DMS53 (cell line): ENCODE measurements at places on chromosomes 7 and 10.

DNA sequence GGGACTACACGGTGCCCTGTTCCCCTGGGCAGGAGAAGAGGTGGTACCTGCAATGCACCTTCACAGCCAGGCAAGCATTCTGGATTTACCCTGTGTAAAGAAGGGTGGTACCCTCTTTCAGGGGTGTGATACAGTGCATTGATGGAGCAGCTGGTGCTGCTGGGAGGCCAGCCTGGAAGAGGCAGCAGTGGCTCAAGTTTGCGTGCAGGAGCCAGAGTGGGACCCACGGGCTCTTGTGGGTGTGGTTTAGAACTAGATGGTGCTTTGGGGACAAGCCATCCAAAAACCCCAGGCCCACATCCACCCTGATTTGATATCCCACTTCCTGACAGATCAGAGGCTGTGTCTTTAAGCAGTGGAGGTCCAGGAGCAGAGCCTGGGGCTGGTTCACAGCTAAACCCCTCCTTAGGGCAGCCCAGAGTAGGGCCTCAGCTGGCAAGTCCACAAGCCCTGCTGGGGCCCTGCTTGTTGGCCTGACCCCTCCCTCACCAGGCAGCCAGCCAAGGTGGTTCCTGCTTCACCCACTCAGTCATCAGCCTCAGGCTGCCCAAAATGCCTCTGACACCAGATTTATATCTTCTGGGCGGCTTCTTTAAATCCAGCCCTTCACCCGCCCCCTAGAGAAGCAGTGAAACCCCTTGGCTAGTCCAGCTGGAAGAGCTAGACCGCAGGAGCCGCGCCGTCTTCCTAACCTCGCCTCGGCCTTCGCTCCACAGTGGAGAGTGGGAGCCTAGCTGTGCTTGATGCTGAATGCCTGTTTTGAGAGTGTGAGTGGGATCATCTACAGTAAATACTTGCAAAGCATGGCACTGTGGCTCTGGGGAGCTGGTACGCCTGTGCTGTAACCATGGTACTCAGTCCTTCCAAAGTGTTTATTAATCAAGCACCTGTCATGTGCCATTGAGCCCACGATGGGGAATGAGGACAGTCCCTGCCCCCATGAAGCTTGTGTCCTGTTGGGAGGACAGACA, 1.4 kb upstream of the ASIC3 start:
- peak; percentile 66 for DNase-seq

GRCh38 chr7:92611735-92612134, 21.5 kb upstream of the FAM133B start:
- DNase-seq: no peak

DNA sequence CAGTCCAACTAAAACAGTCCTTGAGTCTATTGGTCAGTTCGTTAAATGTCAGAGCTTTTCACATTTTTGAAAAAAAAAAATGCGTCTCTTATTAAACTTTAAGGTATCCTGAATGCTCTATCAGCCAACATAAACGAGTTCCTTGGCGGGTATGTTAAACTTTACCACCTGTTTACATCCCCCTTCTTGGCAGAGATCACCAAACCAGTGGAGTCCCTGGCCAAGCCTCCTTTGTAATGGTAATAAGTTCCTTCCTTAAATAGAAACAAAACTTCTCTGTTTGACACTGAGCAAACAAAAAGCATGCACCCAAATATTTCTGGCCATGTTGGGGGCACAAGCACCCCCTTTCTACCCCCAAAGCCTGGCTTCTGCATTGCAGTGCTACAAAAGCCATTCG, 3.2 kb downstream of the TRIL start:
- no peak for DNase-seq

DNA sequence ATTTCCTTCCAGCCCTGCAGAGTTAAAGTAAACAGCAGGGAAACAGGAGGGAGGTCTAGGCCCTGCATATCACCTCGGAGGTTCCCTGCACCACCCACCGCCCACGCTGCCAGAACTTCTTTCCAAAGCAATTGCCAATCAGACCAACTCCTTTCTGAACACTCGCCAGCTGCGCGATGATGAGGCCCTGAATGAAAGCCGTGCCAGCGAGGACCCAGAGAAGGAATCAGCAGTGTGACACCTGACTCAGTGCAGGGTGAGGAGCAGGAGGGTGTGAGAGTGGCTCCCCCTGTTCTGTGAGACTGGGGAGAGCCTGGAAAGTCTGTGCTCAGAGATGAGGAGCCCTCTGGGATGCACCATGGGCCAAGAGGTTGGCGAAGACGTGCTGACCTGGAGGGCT, 3.3 kb upstream of the TCERG1L start:
- DNase-seq: no peak

- no peak for DNase-seq
Measured at GRCh38 chr7:99120501-99120900, 23.4 kb downstream of the SMURF1 start.

GRCh38 chr7:90740386-90740785, 144.3 kb downstream of the CDK14 start:
- DNase-seq: no peak

- DNase-seq: no peak
Measured at GRCh38 chr10:29962166-29962850, 97.1 kb downstream of the JCAD start.

DNA sequence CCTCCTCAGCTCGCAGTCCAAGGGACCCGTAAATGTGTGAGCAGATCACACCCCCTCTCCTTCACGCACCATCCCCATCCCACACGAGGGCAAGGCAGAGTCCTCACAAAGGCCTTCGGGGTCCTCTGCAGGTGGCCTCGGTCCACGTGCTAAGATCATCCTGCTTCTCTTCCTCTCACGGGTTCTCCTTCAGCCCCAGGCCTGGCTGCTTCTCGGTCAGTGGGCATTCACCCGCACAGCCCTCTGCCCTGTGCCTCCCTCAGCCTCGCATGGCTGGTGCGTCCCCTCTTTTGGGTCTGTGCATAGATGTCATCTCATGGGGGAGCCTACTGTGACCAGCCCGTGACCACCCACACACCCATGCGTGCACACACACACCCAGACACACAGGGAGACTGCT, 17.3 kb upstream of the FOXL3 start:
- DNase-seq: no peak

GRCh38 chr7:70632400-70632799, 499.5 kb upstream of the GALNT17 start:
- no peak for DNase-seq

- no peak for DNase-seq
Measured at GRCh38 chr10:116989439-116989838, 15.5 kb downstream of the SHTN1 start.

- peak; percentile 77 for DNase-seq
Measured at GRCh38 chr7:1693991-1694524, 24.0 kb downstream of the ELFN1 start.

DNA sequence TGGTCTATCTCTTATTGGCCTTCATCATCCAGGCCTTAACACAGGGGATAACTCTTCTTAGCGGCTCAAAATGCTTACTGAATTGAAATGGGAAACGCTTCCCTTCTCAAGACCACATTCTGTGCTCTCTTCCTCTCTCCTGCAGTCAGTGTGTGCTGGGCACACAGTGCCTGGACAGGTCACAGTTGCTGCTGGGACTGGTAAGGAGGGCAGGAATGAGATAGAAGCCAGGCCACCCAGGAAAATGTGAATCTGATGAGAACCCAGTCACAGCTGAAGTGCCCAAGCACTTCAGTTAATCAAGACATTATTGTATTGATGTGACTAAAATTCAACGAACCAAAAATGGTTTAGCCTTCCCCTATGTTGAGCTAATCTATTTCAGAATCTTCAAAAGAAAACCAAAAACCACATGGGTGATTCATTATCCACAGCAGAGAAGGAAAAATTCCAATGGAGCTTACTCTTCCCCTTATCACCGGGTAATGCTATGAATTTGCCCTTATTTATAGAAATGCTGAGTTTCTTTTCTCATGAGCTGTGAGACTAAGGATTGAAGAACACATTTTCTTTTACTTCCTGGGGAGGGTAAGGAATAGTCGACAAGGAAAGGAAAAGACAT, 41.2 kb upstream of the PLPP4 start:
- DNase-seq: no peak

DNA sequence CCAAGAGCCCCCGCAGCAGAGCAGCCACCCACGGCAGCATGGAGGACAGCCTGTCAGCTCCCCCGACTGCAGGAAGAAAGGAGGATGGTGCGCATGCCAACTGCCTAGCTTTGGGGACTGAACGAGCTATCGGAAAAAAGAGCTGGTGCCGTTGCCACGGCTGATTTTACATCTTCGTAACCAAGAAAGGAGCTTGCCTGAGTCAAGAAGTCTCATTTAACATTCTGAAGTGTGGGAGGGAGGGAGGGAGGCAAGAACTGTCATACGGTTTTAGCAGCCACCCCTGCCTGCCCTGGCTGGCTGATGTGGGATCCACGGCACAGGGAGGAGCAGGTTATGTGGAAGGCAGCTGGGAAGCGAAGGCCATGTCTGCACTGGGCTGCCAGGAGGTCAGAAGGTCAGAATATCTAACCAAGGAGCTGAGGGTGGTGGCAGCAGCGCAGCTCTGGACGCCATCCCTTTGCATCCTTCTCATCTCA, 74.7 kb upstream of the CAMK2B start:
- no peak for DNase-seq

DNA sequence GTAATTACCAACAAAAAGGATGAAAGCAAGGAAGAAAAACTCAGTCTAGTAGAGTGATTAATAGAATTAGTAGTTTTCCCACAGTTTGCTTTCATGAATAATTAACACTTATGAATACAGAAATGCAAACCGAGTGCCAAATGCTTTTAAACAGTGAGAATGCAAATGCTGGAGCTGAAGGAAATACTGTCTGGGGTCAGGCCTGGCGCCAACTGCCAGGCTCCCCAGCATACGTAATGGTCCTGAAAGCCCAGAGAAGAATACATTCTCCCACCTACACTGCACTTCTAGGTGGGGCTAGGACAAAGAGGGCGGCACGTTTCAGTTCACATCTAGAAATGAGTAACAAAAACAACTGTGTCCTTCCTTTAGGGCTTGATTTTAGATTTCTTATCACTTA, 30.0 kb downstream of the GLUD1 start:
- no peak for DNase-seq

DNA sequence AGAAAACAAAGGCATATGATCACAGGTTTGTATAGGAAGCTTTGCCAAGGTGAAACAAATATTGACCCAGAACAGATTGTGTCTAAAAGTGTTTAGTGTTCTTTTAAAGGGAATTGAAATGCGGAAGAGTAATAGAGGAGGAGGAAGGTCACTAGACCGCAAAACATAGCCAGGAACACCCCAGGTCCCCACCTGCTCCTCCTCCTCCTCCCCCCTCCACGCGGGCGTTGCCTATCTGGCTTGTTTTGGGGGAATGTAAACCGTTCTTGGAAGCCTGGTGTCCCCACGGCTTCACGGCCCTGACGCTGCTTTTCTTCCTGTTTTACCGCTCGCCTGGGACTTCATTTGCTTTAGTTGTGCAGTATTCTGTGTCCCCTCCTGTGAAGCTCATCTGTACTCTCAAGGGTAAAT, 81.0 kb upstream of the PFKP start:
- DNase-seq: peak; percentile 20

- DNase-seq: no peak
Measured at GRCh38 chr10:128539510-128540127, 413.4 kb upstream of the MKI67 start.

DNA sequence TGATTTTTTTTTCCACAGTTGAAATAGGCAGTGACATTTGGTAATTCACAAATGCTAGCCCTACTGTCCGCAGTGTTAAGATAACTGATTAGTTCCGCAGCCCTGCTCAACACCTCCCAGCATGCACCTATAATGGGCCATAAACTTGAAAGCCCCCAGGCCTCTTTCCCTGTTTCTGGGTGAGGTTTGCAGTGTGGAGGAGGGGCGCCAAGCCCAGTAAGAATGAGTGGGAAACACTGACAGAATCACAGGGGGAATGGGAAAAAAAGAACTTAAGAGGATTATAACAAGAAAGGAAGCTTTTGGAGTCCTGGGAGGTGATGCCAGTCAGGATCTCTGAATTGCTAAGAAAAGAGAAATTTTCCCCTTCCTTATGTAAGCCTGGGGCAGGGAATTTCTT, 39.6 kb upstream of the SP8 start:
- no peak for DNase-seq

- no peak for DNase-seq
Measured at GRCh38 chr10:75606203-75606779, 174.9 kb downstream of the LRMDA start.

GRCh38 chr7:27600247-27600646, 62.4 kb downstream of the HIBADH start:
- DNase-seq: no peak

GRCh38 chr10:29545122-29545521, 89.6 kb downstream of the SVIL start:
- no peak for DNase-seq

- no peak for DNase-seq
Measured at GRCh38 chr7:72754312-72754711, 73.7 kb downstream of the TYW1B start.

DNA sequence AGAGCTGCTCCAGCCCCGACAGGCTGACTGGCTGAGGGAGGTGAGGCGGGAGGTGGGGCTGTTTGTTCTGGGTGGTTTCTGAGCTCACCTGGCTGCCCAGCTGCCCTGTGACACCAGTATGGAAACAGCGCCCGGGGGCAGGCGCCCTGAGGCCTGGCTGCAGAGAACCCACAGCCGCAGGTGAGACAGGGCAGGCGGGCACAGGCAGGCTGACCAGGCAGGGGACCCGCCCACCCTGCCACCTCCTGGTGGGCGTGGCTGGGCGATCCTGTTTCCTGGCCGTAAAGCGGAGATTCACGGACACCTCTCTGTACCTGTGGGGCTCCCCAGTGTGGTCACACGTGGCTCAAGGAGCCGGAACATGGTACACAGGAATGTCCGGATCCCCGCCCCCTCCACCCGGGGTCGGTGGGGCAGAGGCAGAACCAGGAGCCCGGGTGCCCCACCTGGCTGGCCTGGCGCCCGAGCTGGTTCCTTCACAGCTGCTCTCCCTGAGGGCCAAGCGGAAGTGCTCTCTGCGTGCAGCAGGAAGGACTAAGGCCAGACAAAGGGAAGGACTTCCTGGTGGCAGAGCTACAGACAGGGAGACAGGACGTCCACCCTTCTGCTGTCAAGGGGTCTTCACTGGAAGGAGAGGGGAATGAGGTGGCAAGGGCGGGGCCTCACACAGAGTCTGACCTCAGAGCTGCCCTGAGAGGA, 3.9 kb downstream of the MICALL2 start:
- peak; percentile 98 for DNase-seq

DNA sequence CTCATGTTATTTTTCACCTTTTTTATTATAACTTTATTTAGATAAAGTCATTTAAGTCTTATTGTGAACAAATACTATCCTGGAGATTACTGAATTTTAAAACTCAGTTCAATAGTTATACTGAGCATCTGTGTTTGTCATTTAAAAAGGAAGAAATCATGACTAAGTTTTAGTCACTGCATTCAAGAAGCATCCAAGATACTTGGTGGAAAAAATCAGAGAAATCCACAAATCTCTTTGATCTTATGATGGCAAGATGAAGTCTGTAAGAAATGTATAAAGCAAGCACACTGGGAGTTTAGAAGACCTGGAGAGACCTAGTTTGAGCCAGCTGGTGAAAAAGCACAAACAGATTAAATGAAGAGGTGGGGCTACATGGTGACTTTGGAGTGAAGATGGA, 529.8 kb upstream of the IGFBP3 start:
- DNase-seq: no peak

DNA sequence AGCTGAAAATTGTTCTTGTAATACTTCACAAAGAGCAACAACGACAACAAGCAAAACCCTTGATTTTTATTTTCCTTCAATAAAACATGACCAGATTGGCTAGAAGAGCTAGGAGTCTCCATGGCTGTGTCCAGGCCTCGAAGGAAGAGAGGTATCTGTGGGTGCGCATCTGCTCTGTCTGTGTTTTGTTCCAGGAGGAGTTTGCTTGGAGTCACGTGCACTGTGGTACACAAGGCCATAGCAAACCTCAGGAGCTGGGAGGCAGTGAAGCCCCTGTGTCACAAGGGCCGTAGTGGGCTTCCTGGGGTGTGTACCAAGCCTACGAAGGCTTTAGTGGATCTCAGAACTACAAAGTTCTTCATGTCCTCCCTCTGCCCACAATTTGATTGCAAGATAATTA, 271.7 kb downstream of the TWIST1 start:
- no peak for DNase-seq
